ENCODE measurements at places on chromosomes 1 and 21. TPM values are rescaled to one million over a fixed set of nuclear protein-coding genes. Genes with fewer than 3 reads are reported as not detected.
A peak's percentile ranks its signal among the peaks of the same experiment; 100 is the strongest.

DNA sequence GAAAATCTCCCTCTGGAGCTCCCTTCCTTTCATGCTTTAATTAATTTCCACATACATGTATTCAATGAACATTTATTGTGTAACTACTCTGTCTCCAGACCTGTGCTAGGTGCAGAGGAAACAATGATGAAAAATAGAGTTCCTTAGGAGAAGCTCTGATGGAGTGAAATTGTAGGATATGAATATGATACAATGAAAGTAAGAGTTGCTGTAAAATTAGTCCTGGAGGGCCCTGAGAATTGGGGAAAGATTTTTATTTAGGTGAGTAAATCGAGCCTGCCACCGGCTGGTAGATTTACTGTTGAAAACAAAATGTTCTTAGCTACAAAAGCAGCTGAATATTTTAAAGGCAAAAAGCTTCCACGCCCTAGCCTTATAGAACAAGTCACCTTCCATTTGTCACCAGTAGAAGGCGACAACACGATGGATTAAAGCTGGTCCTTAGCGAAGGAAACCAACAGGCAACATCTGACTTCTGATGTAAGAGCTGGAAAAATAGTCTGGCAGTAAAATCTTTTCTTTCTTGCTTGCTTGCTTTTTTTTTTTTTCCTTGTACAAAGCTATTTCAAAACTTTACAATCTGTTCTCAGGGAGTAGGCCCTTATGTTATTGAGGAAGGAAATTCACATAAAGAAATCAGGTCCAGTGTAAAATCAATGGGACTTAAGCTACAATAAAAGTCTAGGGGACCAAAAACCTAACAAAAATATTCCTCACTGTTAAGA, 82.0 kb upstream of the ROR1 start:
- no peak overlapping the region for H3K27ac ChIP-seq
- H3K4me3 ChIP-seq: no peak overlapping the region
- no peaks in the 10 kb centered on the region for H3K27me3 ChIP-seq
- peak; percentile 62 for DNase-seq
- H3K36me3 ChIP-seq: no peaks in the 10 kb centered on the region
- H3K4me1 ChIP-seq: no peaks in the 10 kb centered on the region

GRCh38 chr1:68442822-68443556, 6.8 kb downstream of the RPE65 start:
- H3K4me1 ChIP-seq: no peaks in the 10 kb centered on the region
- no peaks in the 10 kb centered on the region for H3K36me3 ChIP-seq
- no peak overlapping the region for H3K4me3 ChIP-seq
- DNase-seq: peak; percentile 63
- H3K27ac ChIP-seq: no peak overlapping the region

GRCh38 chr1:42759114-42759513, 7.7 kb downstream of the P3H1 start:
- H3K27me3 ChIP-seq: no peaks in the 10 kb centered on the region
- H3K4me1 ChIP-seq: no peaks in the 10 kb centered on the region
- no peak overlapping the region for H3K27ac ChIP-seq
- no peak overlapping the region for H3K4me3 ChIP-seq
- peaks cover 28% of the 10 kb centered on the region for H3K36me3 ChIP-seq
- DNase-seq: no peak

DNA sequence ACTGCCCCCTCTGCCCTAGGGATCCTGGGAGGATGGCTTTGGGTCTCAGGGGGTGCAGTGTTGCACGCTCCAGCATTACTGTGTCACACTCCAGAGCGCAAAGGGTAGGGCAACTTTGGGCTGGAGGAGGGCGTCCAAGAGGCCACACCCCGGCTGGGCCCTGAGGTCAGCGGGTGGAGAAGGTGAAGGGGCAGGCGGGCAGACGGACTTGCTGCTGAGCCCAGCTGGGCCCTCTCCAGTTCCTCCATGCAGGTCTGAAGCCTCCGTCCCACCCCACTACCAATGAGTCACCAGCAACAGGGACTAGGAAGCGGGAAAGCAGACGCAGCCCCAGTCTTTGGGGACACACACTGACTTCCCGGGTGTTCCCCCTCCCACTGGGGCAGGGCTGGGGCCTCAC, 116.0 kb downstream of the CASZ1 start:
- DNase-seq: no peak
- H3K4me1 ChIP-seq: peaks cover 70% of the 10 kb centered on the region
- H3K4me3 ChIP-seq: no peak overlapping the region
- H3K36me3 ChIP-seq: no peaks in the 10 kb centered on the region
- peak overlapping the region; percentile 96 for H3K27ac ChIP-seq

GRCh38 chr21:38936240-38936639, 130.5 kb downstream of the ETS2 start:
- no peaks in the 10 kb centered on the region for H3K4me1 ChIP-seq
- no peak overlapping the region for H3K27ac ChIP-seq
- peaks cover 4% of the 10 kb centered on the region for H3K27me3 ChIP-seq
- H3K4me3 ChIP-seq: no peak overlapping the region
- H3K36me3 ChIP-seq: no peaks in the 10 kb centered on the region

DNA sequence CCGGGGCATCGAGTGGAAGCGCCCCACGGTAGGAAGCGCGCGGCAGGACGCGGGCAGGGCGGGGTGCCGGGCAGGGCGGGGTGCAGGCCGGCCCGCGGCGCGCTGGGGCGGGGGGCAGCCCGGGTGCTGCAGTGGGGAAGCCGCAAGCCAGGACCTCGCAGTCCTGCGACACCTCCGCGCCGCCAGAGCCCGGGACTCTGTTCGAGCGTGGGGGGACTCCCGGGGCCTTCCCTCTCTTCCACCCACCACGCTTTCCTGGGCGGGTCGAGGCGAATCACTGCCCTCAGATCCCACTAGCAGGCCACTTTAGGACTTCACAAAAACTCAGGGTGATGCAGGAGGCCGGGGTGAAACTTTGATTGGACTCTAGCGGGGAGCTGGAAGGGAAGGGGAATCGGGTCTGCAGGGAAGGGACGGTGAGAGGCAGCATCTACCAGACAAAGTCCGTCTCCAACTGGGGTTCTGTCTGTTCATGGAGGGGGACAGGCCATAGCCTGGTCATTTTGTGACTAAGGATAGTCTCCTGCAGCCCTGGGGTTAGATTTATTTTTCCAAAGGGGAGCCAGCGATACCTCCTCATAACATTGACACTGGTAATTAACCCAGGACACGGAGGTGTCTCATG, 623 bp downstream of the CAPN2 start:
- H3K4me3 ChIP-seq: peak overlapping the region; percentile 85
- peaks cover 23% of the 10 kb centered on the region for H3K4me1 ChIP-seq
- peak; percentile 63 for DNase-seq

- DNase-seq: no peak
- no peak overlapping the region for H3K4me3 ChIP-seq
- no peak overlapping the region for H3K27ac ChIP-seq
- no peaks in the 10 kb centered on the region for H3K4me1 ChIP-seq
- no peaks in the 10 kb centered on the region for H3K27me3 ChIP-seq
Measured at GRCh38 chr1:237042526-237042891, 525 bp downstream of the RYR2 start.

Gene REN
- not detected for total RNA-seq
